ENCODE measurements at places on chromosomes 6 and 20.

DNA sequence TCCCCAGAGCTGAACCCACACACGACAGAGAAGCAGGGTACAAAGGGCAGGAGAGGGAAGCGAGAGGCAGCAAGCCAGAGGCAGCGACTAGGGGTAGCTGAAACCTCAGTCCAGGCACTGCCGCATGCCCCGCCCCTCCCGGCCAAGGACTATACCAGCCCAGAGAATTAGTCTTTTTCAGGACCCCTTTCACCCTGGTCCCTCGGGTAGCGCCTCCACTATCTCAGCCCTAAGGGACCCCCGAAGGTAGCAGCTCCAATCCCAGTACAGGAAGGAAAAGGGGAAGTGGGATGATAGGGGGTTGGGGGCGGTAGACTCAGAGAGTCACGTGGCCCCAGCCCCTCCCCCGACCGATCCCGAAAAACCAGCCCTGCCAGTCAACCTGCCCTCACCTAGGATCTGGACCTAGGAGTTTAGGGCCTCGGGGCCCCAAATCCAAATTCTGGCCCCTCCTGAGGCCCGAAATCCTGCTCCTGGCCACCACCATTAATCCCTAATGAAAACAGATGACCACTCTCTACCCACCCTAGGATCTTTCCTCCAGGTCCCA lies 1.3 kb downstream of the RGL2 start:
- no peak for DNase-seq

GRCh38 chr20:20549704-20550103 lies 162.7 kb downstream of the RALGAPA2 start:
- no peak for DNase-seq

- DNase-seq, result no peak
Observed at GRCh38 chr6:12170351-12171092, 119.6 kb upstream of the EDN1 start.

- DNase-seq, result peak; percentile 43
Observed at GRCh38 chr6:43771858-43772680, 2.1 kb downstream of the VEGFA start.

DNA sequence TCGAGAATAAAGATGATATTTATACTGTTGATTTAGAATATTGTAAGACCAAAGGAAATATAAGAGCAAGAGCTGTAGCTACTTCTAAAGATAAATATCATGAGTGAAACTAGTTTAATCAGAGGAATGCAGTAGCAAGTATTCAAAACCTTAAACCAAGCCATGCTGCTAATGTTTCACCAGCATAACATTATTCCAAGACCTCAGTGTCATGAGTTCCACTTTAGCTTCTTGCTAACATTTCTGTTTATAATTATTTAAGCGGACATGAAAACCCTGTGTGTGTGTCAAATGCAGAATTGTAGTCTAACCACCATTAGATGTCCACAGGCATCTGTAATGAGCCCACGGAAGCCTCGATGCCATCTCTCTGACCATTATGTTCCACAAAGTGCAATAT lies 752.6 kb upstream of the MARCKS start:
- DNase-seq, result no peak

DNA sequence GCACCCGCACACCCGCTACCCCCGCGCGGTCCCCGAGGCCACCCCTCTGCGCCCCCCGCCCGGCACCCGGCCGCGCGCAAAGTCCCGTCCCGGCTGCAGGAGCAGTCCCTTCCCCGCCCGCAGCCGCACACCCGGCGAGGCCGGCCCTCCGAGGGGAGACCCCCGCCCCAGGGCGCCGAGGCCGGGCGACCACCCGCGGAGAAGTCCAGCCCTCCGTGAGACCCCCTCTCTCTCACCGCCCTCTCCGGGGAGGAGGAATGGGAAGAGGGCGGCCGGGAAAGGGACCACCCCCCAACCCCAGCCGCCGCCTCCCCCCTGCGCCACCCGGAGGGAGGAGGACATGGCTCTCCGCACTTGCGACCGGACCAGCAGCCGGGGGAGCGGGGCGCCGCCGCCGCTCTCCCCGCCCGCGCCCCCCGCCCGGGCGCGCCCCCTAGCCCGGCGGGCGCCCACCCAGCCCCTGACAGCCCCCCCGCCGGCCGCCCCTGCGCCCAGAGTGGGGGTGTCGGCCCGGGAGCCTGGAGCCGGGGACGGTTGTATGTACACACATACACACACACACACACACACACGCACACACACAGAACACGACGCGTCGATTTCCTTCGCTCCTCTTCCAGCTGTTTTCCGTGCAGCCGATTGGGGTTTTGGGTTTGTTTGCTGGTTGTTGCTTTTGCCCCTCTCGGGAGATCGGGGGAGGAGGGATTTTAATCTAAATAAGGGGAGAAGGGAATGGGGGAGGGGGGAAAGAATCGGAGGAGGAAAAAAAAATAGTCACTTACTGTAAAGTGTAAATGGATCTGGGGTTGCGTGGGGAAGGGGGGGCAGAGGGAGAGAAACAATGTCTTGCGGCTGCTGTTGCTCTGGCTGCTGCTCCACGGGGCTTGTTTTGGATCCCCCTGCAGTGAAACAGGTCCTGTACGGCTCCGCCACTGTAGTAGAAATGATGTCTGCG lies at the start of gene ATXN1:
Gene ATXN1, minus strand, starts transcription at position 945 of the 955 bp plus-strand sequence.
- DNase-seq, result peak; percentile 70
